ENCODE measurements at places on chromosomes 6 and 20. TPM values are rescaled to one million over a fixed set of nuclear protein-coding genes. Genes with fewer than 3 reads are reported as not detected.
A peak's percentile ranks its signal among the peaks of the same experiment; 100 is the strongest.

- peaks cover 4% of the 10 kb centered on the region for H3K36me3 ChIP-seq
- peaks cover 3% of the 10 kb centered on the region for H3K4me1 ChIP-seq
- H3K27ac ChIP-seq = no peak overlapping the region
- no peak overlapping the region for H3K4me3 ChIP-seq
These were observed 53.8 kb upstream of the HDAC2 start for GRCh38 chr6:114024746-114025145.

GCM1 gene
- not detected for total RNA-seq

GRCh38 chr6:132405143-132405915, 4.1 kb upstream of the MOXD1 start:
- peaks cover 56% of the 10 kb centered on the region for H3K27me3 ChIP-seq
- DNase-seq = no peak
- no peak overlapping the region for H3K4me3 ChIP-seq
- no peaks in the 10 kb centered on the region for H3K36me3 ChIP-seq
- H3K27ac ChIP-seq = no peak overlapping the region
- no peaks in the 10 kb centered on the region for H3K4me1 ChIP-seq

DNA sequence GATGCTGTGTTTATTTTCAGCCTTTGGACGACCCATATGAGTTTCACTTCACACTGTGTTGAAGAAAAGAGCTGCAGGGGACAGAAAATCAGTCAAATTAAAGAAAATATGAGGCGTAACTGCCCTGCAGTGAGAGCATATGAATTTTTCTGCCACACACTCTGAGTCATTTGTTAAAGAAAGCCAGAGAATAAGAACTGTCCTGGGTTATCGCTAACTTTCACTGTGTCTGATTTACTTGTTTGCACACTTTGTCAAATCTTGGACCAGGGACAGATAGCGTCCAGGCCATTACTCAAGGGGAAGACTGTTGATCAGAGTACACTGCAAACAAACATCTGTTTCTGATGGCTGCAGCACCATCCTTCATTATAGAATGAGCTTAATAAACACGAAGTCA, 126.8 kb upstream of the AGPAT4 start:
- H3K4me1 ChIP-seq = peaks cover 4% of the 10 kb centered on the region
- no peak overlapping the region for H3K4me3 ChIP-seq
- no peaks in the 10 kb centered on the region for H3K36me3 ChIP-seq
- DNase-seq = no peak

DNA sequence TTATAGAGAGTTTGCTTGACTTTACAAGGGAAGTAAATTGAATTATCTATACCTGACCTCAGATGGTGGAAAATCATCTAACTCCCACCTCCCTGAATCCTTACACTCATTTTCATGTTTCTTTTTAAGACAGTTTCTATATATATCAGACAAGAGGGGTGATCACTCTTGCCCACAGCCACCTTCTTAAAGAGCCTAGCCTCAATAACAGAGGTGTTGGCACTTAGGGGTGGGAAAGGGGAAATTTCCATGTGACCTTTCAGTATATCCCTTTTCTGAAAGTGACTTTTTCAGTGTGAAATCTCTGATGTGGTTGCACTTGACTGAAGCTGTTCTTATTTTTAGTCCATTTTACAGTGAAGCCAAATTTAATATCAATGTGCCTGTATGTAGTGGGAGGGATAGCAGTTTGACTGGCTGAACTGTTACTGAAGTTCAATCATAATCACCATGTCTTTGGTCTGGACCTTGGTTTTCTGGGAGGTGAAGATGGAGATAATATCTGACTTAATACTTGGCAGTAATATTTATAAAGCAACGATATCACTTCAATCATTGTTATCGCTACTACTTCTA, 141.3 kb downstream of the MAP3K7 start:
- no peak overlapping the region for H3K27ac ChIP-seq
- no peak for DNase-seq
- H3K36me3 ChIP-seq = no peaks in the 10 kb centered on the region

DNA sequence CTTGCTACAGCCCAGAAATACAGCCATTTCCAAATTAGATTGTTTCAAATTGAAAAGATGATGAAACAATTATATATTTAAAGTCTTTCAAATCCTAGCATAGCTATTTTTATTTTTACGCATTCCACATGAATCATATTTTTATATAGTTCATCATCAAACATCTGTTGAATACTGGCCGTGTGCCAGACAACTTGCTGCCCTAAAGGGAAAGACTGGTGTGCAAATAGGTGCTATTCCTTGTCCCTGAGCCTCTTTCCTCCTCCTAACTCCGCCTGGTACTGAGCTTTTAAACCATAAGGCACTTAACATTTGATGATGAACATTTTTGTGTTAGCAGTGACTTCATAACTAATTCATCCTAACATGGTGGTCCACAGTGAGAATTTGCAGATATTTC, 18.7 kb upstream of the PLCG1 start:
- no peak overlapping the region for H3K4me3 ChIP-seq
- H3K4me1 ChIP-seq = no peaks in the 10 kb centered on the region
- H3K27me3 ChIP-seq = no peaks in the 10 kb centered on the region
- DNase-seq = no peak
- H3K27ac ChIP-seq = no peak overlapping the region

DNA sequence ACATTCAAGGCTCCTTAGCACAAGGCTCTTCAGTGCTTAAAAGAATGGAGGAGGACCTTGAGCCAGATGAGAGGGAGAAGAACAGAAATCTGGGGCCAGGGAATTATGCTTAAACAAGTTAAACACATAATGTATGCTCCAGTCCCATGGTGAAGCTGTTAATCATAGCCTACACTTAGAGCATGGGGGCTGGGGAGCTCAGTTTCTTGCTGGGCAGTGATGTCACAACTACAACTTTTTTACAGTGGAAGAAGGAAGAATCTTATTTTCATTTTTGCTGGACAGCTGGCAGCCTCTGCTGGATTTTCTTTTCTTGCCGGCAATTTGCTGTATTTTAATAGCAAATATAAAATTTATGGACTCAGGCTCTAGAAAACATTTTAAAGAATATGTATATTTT, 432.5 kb downstream of the CD109 start:
- H3K36me3 ChIP-seq = no peaks in the 10 kb centered on the region
- peaks cover 3% of the 10 kb centered on the region for H3K4me1 ChIP-seq
- no peak for DNase-seq

GRCh38 chr6:41584668-41585205, 38.6 kb downstream of the FOXP4 start:
- DNase-seq = no peak
- H3K36me3 ChIP-seq = peaks cover 15% of the 10 kb centered on the region
- H3K27ac ChIP-seq = peak overlapping the region; percentile 76
- peaks cover 58% of the 10 kb centered on the region for H3K4me1 ChIP-seq

- H3K27me3 ChIP-seq = no peaks in the 10 kb centered on the region
- DNase-seq = no peak
These were observed at the start of gene PNLDC1 for GRCh38 chr6:159800141-159800865. TSS of gene PNLDC1 (plus strand) at chr6:159800276. CDS start at chr6:159800308, 32 bp downstream.

DNA sequence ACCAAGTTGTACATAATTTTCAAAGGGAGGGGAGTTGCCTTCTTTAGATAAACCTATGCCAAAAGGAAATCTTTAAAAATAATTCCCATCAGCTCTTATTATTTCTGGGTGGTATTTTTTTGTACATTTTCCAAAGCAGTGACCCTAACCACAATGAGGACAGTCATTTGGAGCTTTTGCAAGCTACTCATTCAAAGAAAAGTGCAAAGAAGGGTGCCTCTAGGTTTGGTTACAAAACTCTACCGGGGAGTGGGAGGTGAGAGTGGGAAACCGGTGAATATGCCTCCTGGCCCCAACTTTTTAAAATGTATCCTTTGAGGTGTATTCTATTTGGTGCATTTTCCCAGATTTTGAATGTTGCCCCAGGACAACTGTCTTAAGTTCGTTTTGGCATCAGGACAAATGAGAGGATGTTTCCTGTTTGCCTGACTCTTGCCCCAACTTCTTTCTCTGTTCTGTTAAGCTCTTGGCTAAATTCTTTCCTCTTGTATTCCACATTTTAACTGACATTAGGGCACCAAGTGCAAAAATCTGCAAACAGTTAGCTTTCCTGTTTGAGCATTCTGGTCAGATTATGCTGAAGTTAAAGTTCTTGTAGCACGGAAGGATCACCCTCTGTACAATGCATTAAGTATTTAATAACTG, 78.9 kb downstream of the SLX4IP start:
- H3K4me1 ChIP-seq = peaks cover 37% of the 10 kb centered on the region
- H3K36me3 ChIP-seq = no peaks in the 10 kb centered on the region
- DNase-seq = no peak
- H3K27ac ChIP-seq = no peak overlapping the region
- H3K4me3 ChIP-seq = no peak overlapping the region
- no peaks in the 10 kb centered on the region for H3K27me3 ChIP-seq

DNA sequence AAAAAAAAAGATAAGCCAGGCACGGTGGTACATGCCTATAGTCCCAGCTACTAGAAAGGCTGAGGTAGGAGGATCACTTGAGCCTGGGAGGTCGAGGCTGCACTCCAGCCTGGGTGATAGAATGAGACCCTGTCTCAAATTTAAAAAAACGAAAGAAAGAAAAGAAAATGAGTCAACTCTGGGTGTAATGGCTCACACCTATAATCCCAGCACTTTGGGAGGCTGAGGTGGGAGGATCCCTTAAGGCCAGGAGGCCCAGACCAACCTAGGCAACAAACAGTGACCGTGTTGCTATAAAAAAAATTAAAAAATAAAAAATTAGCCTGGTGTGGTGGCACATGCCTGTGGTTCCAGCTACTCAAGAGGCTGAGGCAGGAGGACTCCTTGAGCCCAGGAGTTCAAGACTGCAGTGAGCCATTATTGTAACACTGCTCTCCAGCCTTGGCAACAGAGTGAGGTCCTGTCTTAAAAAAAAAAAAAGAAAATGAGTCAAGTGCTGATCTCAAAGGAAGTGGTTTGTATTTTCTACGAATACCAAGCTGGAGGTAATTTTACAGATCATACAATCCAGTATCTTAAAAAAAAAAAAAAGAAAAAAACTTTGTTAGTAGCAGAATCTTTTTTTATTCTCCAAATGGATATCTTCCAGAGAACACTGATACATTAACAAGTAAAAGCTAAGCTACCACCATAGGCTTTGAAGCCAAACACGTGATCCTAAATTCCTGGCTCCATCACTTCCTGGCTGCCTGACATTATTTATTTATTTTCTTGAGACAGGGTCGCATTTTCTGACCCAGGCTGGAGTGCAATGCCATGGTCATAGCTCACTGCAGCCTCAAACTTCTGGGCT, 5.7 kb downstream of the COMMD7 start:
- H3K4me1 ChIP-seq = peaks cover 6% of the 10 kb centered on the region
- no peak overlapping the region for H3K27ac ChIP-seq
- no peaks in the 10 kb centered on the region for H3K27me3 ChIP-seq

EZR gene
- 166 TPM for total RNA-seq

DNA sequence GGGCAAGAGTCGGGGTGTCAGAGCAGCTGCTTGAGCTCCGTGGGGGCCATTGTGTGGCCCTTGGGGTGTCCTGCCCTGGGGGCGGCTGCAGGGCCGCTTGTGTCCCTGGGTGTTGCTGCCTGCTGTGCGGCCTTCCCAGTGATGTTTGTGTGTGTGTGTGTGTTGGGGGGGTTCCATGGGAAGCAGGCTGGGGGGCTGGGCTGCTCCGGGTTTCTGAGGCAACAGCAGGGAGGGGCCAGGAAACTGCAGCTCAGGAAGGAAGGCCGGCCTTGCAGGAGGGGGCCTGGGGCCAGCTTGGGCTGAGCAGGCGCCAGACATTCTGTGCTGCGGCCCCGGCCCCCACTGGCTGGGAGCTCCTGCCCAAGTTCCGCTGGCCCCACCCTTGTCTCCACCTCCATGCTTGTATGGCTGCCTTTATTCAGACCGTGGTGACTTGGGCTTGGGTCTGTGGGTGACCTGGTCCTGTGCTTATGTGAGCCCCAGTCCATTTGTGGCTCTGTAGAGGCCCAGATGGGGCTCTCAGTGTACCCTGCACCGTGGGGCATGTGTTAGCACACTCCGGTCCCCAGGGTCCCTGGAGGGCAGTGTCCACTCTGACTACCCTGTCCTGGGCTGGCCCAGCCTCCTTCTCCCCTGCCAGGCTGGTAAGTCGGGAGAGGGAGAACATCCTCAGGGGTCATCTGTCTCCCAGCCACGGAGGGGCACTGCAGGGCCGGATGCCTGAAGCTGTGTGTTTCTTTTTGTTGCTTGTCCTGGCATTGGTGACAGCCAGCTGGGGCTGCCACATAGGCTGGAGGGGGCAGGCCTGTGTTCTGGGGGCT, 4.6 kb upstream of the SOX18 start:
- H3K4me1 ChIP-seq = peaks cover 13% of the 10 kb centered on the region
- H3K27me3 ChIP-seq = peaks cover 26% of the 10 kb centered on the region
- H3K27ac ChIP-seq = no peak overlapping the region
- H3K4me3 ChIP-seq = no peak overlapping the region
- no peak for DNase-seq
- no peaks in the 10 kb centered on the region for H3K36me3 ChIP-seq

PERP gene
- 293 TPM for total RNA-seq

EYA2 gene
- 8.1 TPM for total RNA-seq

GRCh38 chr20:19493794-19494495, 264.1 kb upstream of the RIN2 start:
- DNase-seq = no peak
- H3K4me1 ChIP-seq = no peaks in the 10 kb centered on the region
- H3K27ac ChIP-seq = no peak overlapping the region
- no peak overlapping the region for H3K4me3 ChIP-seq
- no peaks in the 10 kb centered on the region for H3K36me3 ChIP-seq
- H3K27me3 ChIP-seq = peaks cover 5% of the 10 kb centered on the region

SCAF8 gene
- 58.7 TPM for total RNA-seq

DNA sequence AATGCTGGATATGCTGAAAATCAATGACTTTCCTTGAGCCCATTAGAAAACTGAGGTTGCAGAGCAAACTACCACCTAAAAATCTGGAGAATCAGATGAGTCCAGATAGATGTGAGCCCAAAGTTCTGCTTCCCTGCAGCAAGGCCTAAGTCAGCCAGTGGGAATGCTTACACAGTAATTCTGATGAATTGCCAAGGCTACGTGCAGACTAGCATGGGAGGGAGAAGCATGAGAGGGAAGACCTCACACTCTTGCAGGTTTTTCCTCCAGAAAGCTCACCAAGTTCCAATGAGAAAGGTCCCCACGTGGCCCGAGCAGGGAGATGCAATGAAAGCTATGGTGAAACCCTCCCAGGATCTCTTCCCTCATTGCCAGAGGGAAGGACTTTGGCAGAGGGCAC, 104.8 kb upstream of the SIRPA start:
- no peak overlapping the region for H3K27ac ChIP-seq
- H3K36me3 ChIP-seq = no peaks in the 10 kb centered on the region
- peaks cover 73% of the 10 kb centered on the region for H3K27me3 ChIP-seq
- no peaks in the 10 kb centered on the region for H3K4me1 ChIP-seq
- DNase-seq = no peak

DNA sequence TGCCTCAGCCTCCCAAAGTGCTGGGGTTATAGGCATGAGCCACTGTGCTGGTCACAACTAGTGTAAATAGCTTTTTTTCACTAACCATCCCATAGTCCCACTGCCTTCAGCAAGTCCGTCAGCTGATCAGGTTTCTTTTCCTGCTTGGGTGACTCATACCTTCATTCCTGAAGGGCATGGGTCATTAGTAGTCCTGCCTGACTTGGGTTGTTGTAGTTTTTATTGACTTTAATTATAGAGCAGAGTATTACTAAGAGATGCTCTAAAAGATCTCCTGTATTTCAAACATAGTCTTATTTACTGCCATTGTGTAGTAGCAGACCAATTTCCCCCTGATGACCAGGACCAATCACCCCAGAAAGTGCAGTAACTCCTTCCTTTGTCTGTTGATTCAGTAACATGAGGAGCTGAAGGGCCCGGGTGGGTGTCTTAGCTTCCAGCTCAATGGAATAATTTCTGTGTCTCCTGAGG, 25.8 kb downstream of the HLA-C start:
- no peaks in the 10 kb centered on the region for H3K36me3 ChIP-seq
- H3K4me1 ChIP-seq = no peaks in the 10 kb centered on the region
- DNase-seq = no peak
- H3K27me3 ChIP-seq = peaks cover 37% of the 10 kb centered on the region
- H3K27ac ChIP-seq = peak overlapping the region; percentile 65

GRCh38 chr6:44665683-44666082, 278.2 kb downstream of the CDC5L start:
- peaks cover 75% of the 10 kb centered on the region for H3K4me1 ChIP-seq
- no peaks in the 10 kb centered on the region for H3K36me3 ChIP-seq
- no peak overlapping the region for H3K27ac ChIP-seq
- H3K27me3 ChIP-seq = peaks cover 30% of the 10 kb centered on the region
- no peak for DNase-seq
